ENCODE measurements at places on chromosomes 6 and 20.

DNA sequence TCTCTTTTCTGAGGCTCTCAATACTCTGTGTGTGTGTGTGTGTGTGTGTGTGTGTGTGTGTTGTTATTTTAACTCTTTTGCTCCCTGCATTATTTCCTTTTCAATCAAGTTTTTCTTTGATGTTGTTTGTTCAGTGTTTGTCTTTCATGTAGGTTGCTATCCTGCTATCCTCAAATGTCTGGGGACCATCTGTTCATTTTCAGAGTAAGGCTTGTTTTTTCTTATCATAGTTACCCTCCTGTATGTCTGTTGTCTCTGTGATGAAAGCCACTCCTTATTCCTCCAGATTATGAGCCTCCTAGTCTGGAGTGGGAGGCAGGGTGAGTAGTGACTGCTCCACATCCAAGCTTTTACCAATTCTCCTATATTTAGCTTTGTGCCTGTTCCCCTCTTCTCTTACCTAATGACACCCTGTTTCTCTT lies 9.2 kb downstream of the ENPP3 start:
- no peak for DNase-seq

GRCh38 chr20:31693987-31694661 lies 28.5 kb downstream of the BCL2L1 start:
- no peak for DNase-seq

DNA sequence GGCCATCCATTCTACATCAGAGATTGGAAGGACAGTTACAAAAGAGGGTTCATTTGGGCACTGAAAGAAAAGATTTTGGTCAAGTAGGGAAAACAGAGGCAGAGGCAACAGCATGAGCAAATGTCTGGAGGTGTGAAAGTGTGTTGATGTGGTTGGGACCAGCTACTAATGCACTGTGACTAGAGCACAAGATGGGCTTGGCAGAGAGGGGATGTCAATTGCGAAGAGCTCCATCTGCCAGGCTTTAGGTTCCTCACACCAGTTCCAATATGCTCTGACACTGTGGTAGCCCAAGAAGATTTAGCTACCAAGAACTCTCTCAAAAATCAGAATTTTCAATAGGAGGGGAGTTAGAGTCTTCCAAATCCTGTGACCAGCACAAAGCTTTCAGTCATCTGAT lies 42.1 kb downstream of the TRAF3IP2 start:
- no peak for DNase-seq

GRCh38 chr20:34709044-34709830 lies 5.1 kb downstream of the TP53INP2 start:
- peak; percentile 89 for DNase-seq

DNA sequence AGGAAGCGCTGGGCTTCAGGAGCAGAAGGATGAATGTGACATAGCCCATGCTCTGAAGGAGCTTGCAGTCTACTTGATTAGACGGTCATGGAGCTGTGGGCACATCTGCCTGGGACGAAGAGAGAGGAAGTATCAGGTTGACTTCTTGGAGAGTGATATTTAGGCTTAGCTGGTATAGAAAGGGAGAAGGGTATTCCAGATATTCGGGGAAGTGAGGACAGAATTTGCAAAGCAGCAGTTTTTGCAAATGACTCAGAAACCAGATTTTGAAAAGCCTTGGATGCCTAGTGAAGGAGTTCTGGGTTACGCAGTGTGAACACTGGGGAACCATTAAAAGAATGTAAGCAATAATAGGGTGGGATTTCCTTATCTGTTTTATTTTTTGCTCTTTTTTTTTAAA lies 60.7 kb downstream of the EYA4 start:
- DNase-seq = no peak

- no peak for DNase-seq
Observed at GRCh38 chr20:1013566-1014340, 11.6 kb upstream of the RSPO4 start.

- DNase-seq = no peak
Observed at GRCh38 chr20:63357921-63358905, 2.9 kb downstream of the CHRNA4 start.

DNA sequence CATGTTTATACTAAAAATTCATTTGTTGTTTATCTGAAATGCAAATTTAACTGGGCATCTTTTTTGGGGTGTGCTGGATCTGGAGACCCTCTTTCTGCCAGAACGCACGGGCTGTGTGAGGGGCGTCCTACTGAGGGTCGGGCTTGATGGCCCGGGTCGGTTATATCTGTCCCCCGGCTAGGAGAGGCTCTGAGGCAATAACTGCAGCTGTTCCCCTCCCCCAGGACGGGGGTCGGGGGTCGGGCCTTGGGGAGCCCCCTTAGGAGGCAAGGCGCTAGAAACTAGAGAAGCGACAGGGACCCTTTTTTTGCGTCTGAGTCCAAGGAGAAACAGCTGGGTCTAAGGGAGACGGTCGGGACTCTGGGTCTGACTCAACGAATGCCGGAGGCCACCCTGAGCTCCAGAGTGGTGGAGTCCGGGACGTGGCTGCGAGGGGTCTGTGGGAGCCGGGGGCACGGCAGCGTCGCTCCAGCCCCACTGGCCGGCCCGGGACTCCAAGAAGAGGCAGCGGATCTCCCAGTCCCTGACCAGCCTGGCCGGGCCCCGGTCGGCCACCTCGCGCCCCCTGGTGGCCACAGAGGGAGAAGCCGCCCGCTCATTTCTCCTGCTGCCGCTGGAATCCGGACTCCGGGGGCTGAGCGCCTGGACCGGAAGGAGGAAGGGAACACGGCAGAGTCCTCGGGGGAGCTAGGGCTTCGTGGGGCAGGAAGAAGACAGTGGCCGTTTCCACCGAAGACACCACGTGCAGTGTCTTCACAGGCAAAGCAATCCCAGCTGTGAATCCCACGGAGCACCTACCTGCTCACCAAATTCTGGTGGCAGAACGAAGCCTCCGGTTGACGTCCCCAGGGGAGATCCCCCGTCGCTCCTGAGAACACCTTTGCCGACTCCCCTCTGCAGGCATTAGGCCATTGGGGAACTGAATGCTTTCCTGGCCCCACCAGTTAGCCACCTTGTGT lies 24.0 kb upstream of the SCML4 start:
- DNase-seq = peak; percentile 92

GRCh38 chr6:167984144-167984719 lies 13.2 kb upstream of the KIF25 start:
- no peak for DNase-seq

DNA sequence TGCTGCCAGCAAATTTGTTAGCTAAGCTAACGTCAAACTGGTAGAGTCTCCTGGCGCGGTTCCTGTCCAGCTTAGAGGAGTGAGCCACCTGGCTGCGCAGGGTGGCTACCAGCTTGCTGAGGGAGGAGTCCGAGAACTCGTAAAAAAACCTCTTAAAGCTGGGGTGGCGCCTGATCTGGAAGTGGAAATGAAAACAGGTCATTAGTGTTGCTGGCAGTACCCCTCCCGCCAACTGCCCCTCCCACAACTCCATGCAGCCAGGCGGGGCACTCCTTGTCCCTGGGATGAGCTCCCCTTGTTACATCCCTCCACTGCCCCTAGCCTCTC lies 17.3 kb downstream of the BNIP5 start:
- no peak for DNase-seq

All from left hindlimb (tissue), 1 donor.